ENCODE measurements at places on chromosomes 2 and 18.

- no peak for DNase-seq
These were observed 28.3 kb downstream of the FHOD3 start for GRCh38 chr18:36325846-36326245.

DNA sequence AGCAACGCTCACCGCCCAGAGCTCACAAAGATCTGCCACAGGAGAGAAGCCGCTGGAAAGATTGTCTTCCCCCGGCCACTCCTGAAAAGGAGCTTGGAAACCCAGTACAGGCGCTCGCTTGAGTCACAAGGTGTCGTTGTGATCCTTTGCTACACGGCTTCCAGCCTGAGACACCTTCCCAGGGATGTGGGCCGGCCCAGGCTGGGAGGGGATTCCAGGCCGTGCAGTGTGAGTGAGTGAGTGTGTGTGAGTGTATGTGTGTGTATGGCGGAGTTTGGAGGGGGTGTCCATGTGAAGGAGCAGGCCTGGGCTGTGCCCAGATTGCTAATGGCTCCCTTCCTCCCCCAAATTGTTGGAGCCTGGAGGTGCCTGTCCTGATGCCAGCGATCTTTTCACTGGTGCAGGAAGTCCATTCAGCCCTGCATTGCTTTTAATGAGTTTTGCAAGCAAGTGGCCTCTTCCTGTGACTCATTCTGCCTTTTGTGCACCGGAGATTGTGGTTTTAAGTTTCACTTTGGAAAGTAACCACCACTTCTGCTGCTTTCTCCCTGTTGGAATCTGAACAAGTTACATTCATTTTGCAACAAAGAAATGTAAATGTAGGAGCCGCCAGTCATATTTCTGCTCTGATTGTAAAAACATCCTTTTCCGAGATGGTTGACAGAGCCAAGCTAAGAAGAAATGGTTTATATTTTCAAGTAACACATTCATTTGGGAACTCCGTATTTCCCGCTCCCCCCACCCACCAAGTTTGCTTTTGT lies 83.7 kb downstream of the LPIN1 start:
- DNase-seq, result peak; percentile 97

- no peak for DNase-seq
These were observed 21.0 kb downstream of the TCF7L1 start for GRCh38 chr2:85154048-85154753.

- no peak for DNase-seq
These were observed 204.7 kb downstream of the ATAD2B start for GRCh38 chr2:23722255-23722654.

DNA sequence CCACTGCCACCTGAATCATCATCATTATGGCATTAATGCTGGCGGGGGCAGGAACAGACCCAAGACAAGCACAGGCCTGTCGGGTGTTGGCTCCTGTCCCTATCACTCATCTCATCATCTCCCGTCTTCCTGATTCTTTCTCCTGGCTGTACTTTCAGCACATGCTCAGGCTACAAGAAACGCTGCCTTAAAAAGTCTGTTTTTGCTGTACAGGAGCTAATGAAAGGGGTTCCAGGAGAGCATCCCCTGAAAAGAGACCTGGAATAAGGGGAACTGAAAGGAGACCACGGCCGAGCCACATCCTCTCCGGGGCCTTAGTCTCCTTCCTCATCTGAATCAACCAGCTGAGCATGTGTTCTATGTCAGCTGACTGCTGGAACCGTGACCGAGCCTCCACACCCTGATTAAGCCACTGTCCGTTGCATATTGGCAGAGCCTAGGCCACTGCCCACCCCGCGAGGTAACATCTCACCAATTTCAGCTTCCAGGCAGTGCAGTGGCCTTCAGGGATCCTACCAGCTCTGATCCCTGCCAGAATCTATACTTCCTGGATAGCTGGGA lies 62.6 kb downstream of the DNMT3A start:
- peak; percentile 38 for DNase-seq

DNA sequence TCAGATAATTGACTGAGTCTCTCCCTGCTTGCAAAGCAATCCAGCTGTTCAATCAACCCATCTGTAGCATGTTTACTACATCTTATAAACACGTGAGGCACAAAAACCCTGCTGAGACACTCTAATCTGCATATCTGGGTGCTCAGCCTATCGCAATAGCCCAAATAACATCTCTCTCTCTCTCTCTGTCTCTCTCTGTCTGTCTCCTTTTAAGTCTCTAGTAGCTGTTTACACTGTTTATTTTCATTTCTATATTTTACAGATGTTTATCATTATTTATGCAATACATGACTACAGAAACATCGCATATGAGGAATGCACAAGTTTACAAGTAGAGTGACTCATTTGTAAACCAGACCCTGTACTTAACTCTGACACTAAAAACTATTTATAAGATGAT lies 422.1 kb upstream of the DSEL start:
- peak; percentile 61 for DNase-seq

GRCh38 chr18:65631766-65632165 lies 119.0 kb upstream of the CDH7 start:
- no peak for DNase-seq

GRCh38 chr2:205845446-205845845 lies 163.1 kb downstream of the NRP2 start:
- no peak for DNase-seq

DNA sequence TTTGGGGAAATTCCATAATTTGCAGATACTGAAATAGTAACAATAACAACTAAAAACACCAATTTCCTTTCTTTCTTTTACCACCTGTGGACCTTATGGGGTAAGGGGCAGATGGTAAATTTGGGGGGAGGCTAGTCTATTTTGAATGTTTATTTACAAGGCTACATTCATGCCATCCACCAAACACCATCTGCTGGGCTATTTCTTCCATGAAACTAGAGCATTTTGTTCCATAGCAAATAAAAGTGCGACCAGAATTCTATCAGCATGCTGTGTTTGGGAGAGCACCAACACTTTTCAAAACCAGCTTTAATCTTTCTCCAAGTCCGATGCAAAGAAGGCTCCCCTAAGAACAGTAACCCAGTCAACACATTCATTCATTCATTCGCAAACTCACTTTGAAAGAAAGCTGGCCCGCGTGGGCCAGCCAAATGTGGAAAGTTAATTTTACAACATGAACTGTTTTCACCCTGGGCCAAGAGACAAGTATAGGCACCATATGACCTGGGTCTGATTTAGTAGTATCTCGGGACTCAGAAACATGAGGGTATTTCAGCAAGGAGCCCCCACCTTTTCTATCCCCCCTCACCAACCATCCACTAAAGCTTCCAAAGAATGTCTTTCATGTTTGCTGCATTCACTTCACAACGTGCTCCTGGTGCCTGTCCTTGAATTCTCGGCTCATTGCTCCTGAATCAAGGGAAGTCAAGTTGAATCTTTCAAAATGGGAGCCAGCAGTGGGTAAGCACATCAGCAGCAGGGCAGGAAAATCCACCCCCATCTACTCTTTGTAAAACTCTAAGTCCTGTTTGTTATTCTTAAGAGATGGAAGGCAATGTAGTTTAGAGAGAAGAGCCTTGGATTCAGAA lies 210.6 kb downstream of the C1D start:
- DNase-seq, result no peak

DNA sequence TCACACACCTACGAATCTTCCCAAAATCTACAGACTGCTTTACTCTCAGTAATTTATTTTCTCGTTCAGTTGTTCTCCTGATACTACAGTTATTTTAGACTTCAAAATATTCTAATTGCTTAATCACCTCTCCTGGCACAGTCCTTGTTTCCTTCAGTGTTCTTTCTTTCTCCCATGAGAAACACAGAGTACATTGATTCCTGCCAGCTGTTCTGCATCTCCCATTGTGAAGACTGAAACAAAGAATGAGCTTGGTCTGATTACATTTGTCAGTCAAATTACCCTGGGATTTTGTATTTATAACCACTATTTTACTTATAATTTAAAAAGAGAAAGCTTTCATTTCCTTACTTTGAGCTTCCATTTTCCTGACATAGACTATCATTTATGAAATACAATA lies 63.9 kb upstream of the TANK start:
- peak; percentile 61 for DNase-seq

DNA sequence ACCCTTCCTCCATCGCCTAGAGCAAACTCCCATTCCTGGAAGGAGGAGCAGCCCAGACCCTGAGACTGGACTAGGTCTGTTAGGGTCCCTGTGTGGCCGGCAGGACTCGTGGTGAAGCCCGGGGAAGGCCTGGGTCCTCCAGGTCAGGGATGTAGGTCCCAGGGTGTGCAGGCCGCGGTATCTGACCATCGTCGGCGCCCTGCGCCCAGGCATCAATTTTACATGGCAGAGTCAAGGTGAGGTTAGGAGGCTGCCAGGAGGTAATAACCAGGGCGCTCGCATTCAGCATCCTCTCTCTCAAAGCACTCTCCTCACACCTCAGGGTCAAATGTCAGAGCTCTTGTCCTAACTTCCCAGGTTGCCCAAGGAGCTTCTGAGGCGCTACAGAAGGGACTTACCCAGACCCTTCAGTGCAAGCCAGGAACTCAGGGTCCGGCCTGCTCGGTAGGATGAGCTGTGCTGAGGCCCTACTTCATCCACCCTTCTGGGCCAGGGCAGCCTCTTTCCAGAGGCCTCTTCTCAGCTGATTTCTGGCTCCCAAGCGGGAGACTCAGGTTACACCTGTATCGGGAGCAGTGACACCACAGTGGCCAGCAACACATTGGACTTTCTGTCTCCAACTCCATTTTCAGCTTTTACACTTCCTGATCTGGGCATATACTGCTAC lies 628 bp downstream of the SH2D6 start:
- DNase-seq, result no peak

DNA sequence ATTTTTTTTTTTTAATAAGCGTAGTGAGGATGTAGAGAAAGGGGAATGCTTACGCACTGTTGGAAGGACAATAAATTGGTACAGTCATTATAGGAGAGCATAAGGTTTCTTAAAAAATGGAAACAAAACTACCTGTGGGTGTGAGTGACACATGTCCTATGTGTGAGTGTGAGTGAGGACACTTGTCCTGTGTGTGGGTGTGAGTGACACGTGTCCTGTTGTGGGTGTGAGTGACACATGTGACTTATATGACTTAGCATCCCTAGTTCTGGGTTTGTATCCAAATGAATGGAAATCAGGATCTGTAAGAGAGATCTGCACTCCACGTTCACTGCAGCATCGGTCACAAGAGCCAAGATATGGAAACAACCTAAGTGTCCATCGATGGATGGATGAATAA lies 91.8 kb downstream of the CBLN2 start:
- no peak for DNase-seq

GRCh38 chr18:65093346-65093745 lies 657.5 kb upstream of the CDH7 start:
- DNase-seq, result no peak

GRCh38 chr2:223841436-223842190 lies 4.2 kb upstream of the AP1S3 start:
- DNase-seq, result no peak

DNA sequence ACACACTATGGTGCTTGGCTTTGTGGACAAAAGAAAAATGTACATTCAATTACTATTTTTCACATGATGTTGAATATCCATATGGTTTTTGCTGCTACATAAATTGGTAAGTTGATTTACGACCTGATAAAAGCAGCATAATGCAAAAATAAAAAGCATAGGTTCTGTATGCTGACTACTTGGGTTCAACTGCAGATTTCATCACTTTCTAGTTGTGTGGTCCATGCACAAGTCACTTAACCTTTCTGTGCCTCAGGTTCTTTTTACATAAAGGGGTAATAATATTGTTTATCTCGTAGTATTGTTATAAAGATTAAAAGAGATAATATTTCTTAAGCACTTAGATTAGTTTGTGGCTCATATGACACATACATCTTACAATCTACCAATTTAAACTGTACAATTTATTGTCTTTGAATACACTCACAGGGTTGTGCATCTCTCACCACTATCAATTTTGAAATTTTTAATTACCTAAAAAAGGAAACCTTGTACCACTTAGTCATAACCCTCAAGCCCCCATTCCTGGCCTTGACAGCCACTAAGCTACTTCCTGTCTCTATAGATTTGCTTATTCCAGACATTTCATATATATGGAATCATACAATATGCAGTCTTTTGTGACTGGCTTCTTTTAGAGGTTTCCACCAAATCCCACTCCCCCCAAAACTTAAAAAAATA lies 1443.9 kb downstream of the SUCLG1 start:
- DNase-seq, result no peak

GRCh38 chr2:161796192-161796591 lies 172.0 kb downstream of the SLC4A10 start:
- peak; percentile 63 for DNase-seq

- DNase-seq, result no peak
These were observed 62.8 kb downstream of the AGFG1 start for GRCh38 chr2:227534714-227535113.

DNA sequence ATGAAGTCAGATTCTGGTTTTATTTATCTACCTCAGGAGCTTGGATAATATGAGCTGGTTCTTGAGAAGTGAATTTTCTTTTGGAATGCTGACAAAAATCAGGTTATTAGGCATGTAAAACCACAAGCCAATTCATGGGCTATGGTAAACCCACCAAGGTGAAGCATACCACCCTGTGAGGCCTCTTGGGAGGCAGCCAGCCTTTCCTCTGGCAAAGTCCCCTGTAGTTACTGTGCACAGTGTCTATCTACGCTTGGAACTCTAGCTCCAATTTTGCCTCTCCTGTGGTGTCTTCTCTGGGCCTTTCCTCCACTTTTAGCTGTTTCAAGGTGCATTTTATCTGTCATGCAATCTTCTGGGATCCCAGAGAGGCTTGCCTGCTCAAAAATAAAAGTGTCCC lies 242.7 kb upstream of the ZSWIM2 start:
- no peak for DNase-seq

- DNase-seq, result no peak
These were observed 179.7 kb downstream of the ANKRD30B start for GRCh38 chr18:14927701-14928100.

DNA sequence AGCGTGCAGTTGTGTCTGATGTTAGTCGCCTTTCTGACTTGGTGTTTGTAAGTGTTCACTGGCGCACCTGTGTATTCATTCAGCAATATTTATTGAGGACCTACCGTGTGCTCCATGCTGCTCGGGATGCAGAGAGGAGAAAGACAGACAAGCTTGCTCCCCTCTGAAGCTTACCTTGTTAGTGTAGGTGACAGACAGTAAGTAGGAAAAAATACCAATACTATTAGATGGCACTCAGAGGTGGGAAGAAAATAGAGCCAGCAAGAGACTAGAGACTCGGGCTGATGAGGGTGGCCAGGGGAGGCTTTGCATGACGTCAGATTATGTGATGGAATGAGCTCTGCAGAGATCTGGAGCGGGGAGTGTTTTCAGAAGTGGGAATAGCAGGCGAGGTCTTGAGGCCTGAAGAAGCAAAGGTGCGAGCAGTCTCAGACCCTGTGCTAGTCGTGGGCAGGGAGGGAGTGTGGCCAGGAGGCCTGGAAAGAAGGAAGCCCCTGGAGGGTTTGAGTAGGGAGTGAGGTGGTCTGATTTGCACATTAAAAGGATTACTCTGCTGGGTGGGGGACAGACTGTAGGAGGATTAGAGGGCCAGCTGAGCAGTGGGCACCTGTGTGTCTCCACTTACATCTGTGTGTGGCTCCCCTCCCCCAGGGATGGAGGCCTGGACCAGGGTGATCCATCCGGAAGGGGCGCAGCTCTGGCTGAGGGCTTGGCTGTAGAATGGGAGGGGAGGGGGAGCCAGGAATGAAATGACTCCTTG lies 11.8 kb downstream of the MTCL1 start:
- no peak for DNase-seq

GRCh38 chr18:2985628-2986027 lies 27.3 kb downstream of the LPIN2 start:
- peak; percentile 60 for DNase-seq

GRCh38 chr2:63834401-63834800 lies 7.3 kb upstream of the UGP2 start:
- DNase-seq, result no peak
